AG08395 (cell line): ENCODE measurements at places on chromosomes 5 and 9.

DNA sequence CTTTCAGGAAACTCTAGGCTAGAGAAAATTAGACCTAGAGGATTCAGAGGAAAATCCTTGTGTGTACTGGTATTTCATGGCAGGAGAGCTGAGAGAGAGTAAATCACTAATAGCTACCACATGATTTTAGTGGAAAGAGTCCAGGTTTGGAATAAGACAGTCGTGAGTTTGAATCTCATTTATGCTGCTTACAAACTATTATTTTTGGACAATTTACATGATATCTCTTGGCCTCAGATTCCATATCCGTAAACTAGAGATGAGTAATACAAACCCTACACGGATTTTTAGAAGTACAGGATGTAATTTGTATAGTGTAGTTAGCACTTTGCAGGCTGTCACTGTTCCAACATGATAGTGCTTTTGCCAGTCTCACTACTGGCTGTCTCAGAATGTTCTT is 2.7 kb downstream of the IL31RA start:
- DNase-seq: peak; percentile 43

DNA sequence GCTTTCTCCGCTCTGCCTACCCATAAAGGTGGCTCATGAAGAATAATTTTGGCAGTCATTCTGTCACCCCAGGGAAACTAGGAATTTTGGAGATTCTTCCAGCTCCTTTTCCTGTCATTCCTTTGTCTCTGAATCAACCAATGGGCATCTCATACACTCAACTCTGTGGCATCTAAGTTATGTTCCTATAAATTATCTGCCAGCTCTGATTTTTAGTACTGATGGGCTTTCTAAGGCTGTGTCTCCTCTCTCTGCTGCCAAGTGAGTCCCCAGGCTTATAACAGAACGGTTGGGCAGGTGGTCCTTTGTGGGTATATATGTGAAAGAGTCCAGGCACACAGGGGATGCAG is 226.8 kb downstream of the NMUR2 start:
- no peak for DNase-seq

- no peak for DNase-seq
Observed at GRCh38 chr9:112038017-112038408, 137.1 kb downstream of the SUSD1 start.

DNA sequence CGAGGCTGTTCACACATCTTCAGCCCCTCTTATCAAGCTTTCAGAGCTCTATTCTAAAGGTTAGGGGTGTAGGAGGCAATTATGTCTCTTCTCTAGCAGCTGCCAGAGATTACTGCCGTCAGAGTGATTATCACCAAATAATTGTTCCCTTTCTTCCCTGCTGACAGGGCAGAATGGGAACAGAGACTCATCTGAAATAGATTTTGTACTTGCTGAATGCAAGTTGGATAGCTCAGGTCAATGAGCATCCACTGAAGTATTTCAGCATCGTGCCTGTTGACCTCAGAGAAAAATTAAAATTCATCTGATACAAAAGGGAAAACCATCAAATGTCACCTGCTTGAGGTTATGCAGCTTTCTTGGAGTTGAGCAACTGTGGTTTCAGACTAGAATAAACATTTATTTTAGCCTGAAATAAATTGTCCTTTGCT is 213.7 kb upstream of the MAP3K1 start:
- DNase-seq: no peak

GRCh38 chr5:146474065-146474464 is 26.9 kb downstream of the TCERG1 start:
- DNase-seq: no peak

- no peak for DNase-seq
Observed at GRCh38 chr9:75239176-75239575, 150.9 kb downstream of the OSTF1 start.

GRCh38 chr5:140112685-140113179 is 1.2 kb upstream of the PURA start:
- DNase-seq: no peak

- DNase-seq: peak; percentile 65
Observed at GRCh38 chr9:129664746-129665388, 580 bp upstream of the PRRX2 start.

GRCh38 chr9:126500600-126501382 is 112.9 kb upstream of the LMX1B start:
- peak; percentile 79 for DNase-seq

GRCh38 chr5:133421394-133421793 is 190.9 kb downstream of the FSTL4 start:
- no peak for DNase-seq

DNA sequence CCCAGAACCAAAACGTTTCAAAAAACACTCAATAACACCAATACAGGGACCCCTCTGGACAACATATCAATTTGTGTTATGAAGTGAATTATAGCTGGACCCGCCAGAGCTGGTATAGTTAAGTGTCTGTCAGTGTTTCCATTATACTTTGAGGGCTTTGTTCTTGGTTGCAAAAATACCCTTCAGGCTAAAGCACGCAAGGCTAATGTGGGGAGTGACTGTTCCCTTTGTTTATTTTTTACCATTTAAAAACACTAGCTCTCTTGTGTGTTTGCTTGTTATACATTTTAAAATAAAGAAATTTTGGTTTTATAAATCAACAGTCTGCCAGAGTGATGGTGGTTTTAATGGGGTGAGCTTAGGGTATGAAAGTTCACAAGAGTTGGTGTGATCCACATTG is 859.5 kb downstream of the PTPRD start:
- DNase-seq: no peak
